ENCODE measurements at places on chromosomes 7 and 10. TPM values are rescaled to one million over a fixed set of nuclear protein-coding genes. Genes with fewer than 3 reads are reported as not detected.

The ELN gene
- 54.8 TPM for total RNA-seq

The PPP1R3C gene
- 2.7 TPM for total RNA-seq

The LAMTOR4 gene
- 149 TPM for total RNA-seq

The AGR3 gene
- total RNA-seq: 7.5 TPM

The RELN gene
- total RNA-seq: 52.3 TPM

The HIF1AN gene
- 9.5 TPM for total RNA-seq

The UTF1 gene
- not detected for total RNA-seq

All from thyroid gland (tissue), 4 donors.